Stimulated activated CD8-positive, alpha-beta memory T cell treated with anti-CD3 and anti-CD28 coated beads, Interleukin-15, amount 100 ng/mL, for 24 hours (primary cell): ENCODE measurements at places on chromosomes 16 and 17.

- DNase-seq: no peak
Measured at GRCh38 chr16:86414991-86415740, 95.2 kb upstream of the FOXF1 start.

GRCh38 chr17:49571283-49571682, 4.4 kb upstream of the NXPH3 start:
- DNase-seq: no peak

DNA sequence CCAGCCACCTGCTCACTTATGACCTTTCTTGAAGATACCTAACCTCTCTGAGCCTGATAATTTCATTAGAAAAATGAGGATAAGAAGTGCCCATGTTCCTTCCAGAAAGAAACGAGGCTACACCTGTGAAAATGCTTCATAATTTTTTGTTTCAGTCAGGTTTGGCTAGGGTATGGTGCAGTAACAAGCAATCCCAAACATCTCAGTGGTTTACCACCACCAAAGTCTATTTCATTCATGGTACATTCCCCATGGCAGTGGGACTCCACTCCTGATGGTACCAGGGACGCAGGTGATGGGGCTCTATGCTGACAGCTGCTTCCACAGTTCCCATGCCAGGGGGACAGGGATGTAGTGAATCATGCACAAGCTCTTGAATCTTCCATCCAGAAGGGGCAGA, 147.6 kb upstream of the CES5A start:
- DNase-seq: no peak

DNA sequence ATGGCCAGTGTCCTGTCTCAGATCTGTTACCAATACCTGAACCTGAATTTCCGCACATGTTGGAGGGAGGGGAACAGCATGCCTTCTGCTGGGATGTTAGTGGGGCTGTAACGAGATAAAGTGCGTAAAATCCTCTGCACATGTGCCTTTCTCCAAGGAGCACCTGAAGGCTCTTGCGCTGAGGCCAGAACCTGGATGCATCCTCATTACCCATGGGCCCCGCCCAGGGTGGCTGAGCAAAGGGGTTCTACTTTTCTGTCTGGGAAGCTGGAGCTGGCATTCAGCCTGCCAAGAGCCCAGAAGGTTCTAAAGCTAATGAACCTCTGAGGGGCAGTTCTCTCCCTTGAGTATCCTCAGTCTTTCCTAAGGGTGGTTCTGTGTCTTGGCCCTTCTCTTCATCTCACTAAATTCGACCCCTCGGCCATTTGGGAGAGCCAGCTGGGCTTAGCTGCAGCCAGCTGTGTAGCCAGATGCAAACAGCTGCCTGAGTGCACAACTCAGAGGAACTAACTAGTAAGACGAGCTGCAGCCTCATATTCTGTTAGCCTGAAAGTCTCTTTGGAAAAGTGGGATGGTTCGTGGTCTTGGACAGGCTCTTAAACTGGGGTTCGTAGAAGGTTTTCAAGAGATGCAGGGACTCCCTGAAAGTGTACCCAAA, 2.5 kb downstream of the ITGA3 start:
- no peak for DNase-seq

- DNase-seq: no peak
Measured at GRCh38 chr16:28504707-28505404, 1.8 kb downstream of the IL27 start.

- peak; percentile 27 for DNase-seq
Measured at GRCh38 chr16:84593825-84594724, 23.8 kb downstream of the COTL1 start.

GRCh38 chr16:27444015-27444414, 42.0 kb downstream of the IL21R start:
- DNase-seq: no peak

- no peak for DNase-seq
Measured at GRCh38 chr17:45372325-45372869, 55.6 kb upstream of the MAP3K14 start.
